GM19239 (cell line): ENCODE measurements at places on chromosomes 2 and 18.
A peak's percentile ranks its signal among the peaks of the same experiment; 100 is the strongest.

- DNase-seq: no peak
Observed at GRCh38 chr2:184611361-184612085, 13.2 kb downstream of the ZNF804A start.

- DNase-seq: no peak
Observed at GRCh38 chr18:10793730-10794370, 268.0 kb downstream of the NAPG start.

- no peak for DNase-seq
Observed at GRCh38 chr2:151781642-151782041, 46.6 kb downstream of the ARL5A start.

DNA sequence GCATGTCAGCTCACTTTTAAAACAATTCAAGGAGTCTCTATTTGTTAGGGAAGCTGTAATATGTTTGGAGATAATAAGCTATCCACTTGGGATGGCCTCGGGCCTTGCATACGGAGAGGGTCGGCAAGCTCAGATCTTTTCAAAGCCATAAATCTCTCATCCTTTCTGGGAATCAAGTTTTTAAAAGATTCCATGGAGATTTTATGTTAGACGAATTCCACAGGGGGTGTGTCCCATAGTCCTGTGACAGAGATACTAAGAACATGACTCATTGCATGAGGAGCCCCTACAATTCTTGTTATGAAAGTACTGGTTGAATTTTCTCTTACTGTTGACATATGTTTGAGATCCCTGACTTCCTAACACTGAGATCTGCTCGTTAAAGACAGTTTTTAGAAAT is 108.7 kb downstream of the FEZ2 start:
- DNase-seq: no peak

DNA sequence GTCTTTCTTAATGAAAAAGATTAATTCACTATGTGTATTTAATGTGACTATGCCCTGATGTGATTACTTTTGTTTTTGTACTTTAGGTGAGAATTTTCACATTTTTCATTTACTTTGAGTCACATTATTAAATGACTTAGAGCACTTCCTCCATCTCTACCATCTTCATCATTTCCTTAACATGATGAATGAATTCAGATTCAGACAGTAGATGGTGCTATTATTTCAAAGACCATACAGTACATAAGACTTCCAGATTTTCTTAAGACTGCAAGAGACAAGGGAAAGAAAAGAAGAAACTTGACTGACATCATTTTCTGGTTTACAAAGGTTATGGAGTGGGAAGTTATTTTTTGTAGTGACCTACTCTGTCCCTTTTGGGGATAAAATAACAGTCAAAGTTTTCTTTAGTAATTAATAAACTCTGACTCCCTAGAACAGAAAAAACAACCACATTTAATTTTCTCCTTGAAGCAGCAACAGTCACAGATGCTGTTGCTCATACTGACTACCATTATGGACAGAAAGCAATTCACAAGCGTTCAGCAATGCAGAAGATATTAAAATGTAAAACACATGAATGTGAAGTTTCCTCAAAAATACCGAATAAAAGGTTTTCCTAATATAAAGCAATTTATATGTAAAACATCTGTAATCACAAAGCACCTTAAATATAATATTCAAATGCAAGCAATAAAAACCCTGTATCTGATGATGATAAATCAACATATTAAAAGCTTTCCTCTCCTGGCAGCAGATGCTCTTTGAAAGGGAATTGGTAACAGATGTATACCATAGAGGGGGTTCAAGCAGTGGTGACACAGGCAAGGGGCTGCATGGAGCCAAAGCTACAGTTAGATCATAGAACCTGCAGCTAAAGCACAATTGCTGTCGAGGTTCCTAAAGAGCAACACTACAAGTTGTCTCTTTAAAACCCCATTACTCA is 1010.9 kb upstream of the NXPH2 start:
- DNase-seq: no peak

DNA sequence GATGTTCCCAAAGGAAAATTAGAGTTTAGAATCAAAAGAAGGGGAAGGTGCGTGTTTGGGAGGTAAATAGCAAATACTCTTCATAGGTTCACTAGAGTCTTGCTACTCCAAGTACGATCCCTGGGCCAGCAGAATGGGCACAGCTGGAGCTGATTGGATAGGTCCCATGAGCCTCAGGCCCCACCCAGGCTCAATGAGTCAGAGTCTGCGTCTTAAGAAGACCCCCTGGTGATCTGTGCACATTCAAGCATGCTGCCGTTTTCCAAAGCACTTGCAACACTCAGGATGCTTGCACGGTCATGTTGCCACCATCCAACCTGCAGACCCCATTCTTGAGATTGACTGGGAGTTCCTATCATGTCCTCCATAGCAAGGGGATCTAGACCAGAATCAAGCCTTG is 40.5 kb downstream of the ABCG8 start:
- no peak for DNase-seq

DNA sequence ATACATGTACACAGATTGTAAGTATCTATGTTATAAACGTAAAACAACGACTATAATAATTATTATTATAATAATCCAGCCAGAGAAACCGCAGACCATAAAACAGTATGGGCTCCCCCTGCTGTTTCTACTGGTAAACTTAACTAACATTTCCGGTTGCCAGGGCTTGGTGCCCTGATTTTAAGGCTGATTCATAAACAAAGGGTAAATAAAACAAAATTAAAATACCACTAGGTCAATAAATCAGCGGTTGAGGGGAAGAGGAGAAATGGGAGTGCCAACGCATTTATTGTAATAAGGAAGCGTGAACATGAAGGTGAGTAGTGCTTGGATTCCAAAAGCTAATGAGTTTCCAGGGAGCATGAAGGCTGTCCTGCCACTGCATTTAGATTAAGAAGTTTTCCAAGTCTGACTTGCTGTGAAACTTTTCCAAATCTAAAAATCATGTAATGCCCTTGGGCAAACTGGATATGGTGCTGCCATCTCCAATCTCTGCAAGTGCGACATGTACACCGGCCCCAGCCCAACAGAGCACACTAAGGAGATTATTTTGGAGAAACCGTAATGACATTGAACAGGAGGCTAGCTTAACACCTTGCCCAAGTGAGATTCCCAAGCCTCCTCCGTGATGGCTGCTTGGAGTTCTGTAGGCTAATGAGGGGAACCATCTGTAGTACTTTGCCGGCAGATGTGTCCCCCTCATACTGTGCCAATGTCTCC is 50.7 kb upstream of the HNRNPA3 start:
- DNase-seq: no peak

- DNase-seq: peak; percentile 31
Observed at GRCh38 chr2:149330127-149331022, at the start of gene LYPD6. LYPD6 (plus strand) TSS chr2:149330587; CDS start chr2:149437709, 107,122 bp downstream.

DNA sequence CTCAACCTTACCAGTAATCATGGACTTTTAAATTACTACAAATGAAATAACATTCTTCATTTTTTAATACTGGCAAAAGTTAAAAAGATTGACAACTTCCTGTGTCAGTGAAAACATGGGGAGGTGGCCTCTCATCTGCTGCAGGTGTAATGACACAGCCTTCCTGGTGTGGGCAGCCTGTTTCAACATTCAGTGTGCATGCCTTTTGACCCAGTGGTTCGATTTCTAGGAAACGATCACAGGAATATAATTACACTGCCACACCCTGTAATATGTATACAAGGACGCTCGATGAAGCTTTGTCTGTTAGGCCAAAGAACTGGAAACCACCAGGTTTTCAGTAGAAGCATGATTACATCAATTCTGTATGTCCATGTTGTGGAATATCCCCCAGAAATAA is 68.7 kb downstream of the MTHFD2 start:
- no peak for DNase-seq

- no peak for DNase-seq
Observed at GRCh38 chr2:28558918-28559317, 63.1 kb downstream of the PLB1 start.

DNA sequence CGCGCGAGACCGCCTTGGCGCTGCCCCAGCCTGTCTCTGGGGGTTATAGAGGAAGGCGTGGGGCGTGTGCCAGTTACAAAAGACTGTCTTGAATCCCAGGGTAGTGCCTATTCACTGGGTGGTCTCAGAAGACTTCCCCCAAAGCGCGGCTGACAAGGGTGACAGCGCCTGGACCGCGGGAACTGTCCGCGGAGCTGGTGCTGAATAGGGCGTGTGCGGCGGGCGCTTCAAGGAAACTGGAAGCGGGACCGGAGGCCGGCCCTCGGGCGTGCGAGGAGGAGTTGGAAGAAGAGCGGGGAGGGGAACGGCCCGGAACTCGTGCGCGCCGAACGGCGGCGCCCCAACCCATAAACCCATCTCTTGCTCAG is 2.3 kb downstream of the EGR4 start:
- peak; percentile 41 for DNase-seq

DNA sequence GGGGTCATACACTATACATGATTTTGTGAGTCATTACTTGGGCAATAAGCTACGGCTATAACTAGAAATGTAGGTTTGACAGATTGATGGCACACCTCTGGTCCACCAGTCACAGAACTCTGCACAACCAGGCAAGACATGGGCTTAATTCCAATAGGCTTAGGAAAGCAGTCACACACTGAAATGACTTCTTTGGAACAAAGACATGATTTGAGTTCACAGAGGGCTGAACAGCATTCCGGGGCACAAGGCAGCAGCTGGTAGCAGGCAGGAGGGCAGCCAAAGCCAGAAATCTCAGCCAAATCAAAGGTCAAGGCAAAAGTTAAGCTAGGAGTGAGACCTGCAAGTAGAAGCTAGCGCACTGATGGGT is 27.4 kb downstream of the FABP1 start:
- DNase-seq: no peak

DNA sequence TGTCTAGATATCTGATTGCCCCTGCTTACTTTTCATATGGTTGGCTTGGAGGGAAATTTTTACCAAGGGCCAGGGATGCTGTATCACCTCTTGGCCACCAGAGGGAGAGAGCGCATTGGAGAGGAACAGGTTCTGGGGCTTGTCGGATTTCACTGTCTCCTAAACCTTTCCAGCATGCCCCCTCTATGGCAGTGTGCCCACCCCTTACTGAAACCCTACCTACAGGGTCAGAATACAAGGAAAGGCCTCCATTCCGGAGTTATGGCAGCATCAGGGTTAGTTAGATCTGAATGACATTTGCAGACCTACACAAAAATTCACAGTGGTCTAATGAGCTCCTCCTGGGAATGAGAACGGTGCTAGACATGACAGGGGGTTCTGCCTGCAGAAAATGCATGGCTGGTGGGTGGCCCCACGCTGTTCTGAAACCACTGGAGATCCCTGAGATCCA is 5.8 kb downstream of the SLC14A2 start:
- DNase-seq: peak; percentile 47

- no peak for DNase-seq
Observed at GRCh38 chr2:171318463-171318934, 115.3 kb downstream of the METTL8 start.

- DNase-seq: no peak
Observed at GRCh38 chr2:237043866-237044265, 41.8 kb upstream of the COPS8 start.

DNA sequence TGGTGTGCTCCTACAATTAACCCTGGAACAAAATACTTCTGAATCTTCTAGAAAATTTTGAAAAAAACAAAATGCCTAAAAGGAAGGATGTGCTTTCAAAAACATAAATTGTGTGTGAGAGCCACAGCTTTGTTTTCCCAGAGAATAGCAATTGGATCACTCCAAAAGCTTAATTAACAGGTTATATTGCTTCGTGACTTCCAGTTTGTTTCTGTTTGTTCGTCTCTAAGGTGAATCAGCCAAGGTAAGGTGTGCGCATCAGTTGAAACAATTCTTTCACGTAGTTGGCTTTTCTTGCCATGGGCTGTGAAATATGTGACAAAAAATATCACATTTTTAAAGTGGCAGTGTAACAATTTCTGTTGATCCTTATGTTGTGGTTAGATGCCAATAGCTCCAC is 90.3 kb upstream of the BARD1 start:
- DNase-seq: no peak

- DNase-seq: no peak
Observed at GRCh38 chr2:3756306-3756705, 52.9 kb downstream of the DCDC2C start.

- no peak for DNase-seq
Observed at GRCh38 chr2:42846932-42847595, 54.7 kb upstream of the HAAO start.

DNA sequence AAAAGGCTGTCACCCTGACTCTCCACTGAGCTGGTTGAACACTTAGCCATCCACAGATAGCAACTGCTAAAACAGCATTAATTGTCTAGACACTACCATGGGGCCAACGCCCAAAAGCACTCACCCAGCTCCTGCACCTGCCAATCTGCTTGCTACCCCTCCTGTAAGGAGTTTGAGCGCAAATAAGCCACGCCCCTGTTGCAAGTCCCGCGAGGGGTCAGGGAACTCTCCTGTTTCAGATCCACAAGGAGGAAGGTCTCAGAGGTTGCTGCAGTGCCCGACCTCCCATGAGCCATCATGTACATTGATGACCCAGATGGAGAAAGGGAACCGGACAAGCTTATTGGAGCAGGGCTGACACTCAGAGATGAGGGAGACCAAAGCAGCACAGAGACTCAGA is 106.8 kb downstream of the ZNF516 start:
- no peak for DNase-seq

DNA sequence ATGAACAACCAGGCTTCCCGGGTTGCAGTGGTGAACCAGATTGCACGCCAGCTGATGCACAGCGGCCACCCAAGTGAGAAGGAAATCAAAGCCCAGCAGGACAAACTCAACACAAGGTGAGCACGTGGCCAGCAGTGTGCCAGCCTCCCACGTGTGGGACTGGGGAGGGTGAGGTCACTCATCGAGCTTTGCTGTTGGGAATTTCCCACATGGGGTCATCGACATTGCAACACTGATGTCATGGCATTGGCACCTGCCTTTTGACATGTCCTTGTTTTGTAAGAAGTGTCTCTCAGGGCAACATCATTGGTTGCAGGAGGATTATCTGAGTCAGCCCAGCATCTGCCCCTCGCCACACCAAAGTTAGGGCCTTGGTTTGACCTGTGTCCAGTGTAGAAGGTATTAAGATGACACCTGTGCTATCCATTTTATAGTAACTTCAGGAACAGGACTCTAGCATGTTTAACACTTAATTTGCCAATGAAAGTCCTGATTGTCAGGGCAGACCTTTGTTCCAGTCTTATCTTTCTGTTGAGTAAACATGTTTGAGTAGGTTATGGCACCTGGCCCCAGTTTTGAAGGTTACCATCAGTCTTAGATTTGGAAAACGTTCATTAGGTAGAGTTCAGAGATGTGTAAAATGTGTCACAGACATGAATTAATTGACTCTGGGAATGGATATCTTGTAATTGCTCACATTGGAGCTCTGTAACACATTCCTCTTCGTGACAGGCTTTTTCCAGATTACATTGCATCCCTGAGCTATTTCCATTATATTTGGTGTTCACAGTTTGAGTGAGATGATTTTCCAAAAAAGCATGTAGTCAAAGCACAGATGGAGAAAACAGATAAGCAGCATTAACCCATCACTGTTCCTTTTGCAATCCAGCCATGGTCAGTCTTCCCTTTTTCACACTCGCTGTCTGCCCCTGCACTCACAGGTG is 93.3 kb upstream of the EML6 start:
- no peak for DNase-seq

GRCh38 chr2:45497355-45497754 is 113.7 kb downstream of the SRBD1 start:
- no peak for DNase-seq

DNA sequence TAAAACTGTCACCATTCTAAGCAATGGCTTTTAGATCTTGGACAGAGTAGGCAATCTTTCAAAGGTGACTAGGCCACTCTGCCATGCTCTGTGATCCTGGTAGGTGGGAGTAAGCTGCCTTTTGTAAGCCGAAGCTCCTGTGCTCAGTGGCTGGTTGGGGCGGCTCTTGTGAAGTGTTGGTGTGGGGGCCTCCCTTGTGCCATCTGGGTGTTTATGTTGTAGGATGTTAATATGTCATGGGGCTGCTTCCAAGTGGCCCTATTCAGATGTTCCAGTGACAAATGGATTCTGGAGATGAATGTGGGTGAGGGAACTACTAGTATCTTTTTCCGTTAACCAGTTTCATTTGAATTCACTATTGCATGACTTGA is 116.8 kb upstream of the SPRED2 start:
- DNase-seq: no peak
